DMS79 treated with DMSO at 0.1 percent for 48 hours (cell line): ENCODE measurements at places on chromosomes 3 and 15.

DNA sequence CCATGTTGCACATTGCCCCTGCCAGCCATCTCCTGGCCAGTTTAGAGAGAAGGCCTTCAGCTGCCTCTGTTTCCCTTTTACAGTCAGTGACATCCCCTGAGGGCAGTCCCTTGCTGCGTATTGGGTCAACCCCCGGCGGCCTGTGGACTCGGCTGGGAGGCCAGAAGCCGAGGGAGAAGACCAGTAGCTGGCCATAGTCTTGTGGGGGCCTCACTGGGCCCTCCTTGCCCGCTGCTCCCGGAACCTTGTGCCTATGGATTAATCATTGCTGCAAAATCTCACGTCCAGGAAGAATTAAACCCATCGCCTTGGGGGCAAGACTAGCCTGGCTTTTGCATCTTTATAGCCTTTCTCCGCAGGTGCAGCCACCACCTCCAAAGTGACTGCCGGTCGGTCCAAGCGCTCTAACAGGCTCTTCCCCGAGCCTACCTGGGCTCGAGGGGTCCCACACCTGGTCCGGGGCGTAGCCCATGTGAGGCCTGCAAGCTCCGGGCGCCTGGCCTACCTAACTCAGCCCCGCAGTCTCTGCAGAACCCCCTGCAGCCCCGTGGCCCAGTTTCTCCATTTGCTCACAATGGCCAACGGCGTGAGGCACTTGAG lies 870 bp upstream of the CHAC1 start:
- DNase-seq: no peak

DNA sequence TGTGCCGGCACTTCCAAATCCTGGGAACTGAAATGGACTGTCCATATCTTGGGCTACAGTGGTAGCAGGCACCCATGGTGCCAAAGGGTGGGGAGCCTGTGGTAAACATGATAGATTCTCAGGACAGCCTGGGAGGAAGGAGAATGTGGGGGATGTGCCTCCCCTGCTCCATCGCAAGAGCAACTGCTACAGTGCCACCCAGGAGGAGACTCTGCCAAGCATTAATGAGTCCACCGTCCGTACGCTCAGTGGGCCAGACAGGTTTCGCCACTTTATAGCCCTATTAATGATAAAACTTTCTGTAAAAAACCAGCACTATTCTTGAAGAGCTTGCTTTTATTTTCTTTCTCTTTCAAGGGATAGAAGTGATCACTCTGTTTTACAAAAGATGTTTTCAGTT lies 75.2 kb downstream of the FMN1 start:
- no peak for DNase-seq

DNA sequence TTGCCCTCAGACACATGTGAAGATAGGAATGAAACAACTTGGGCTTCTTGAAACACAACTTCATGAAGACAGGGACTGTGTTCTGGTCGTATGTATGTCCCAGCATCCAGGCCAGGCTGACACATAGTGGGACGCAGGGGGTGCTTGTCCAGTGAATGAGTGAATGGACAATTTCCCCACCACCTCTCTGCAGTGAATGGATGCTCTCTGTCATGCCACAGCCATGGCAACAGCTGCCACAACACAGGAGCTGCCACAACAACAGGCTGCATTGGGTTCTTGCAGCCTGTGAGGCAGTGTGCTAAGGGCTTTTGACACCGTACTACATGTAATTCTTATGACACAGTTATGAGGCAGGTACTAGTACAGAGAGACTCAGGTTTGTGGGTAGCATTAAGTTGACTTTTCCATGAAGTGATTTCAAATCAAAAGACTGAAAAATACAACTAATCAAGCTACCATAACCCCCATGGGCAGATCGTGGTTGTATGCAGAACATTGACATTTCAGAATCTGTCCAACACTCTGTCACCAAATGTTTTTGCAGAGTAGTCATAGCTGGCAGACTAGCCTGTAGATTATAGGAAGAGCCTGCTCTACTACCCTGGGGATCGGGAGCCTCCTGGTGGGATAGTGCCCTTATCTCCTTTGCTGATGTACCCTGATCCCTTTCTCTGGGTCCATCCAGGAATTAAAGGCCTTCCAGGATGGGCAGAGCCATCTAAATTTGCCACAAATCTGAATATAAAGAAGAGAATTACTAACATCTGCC lies 40.8 kb downstream of the CLSTN2 start:
- no peak for DNase-seq

DNA sequence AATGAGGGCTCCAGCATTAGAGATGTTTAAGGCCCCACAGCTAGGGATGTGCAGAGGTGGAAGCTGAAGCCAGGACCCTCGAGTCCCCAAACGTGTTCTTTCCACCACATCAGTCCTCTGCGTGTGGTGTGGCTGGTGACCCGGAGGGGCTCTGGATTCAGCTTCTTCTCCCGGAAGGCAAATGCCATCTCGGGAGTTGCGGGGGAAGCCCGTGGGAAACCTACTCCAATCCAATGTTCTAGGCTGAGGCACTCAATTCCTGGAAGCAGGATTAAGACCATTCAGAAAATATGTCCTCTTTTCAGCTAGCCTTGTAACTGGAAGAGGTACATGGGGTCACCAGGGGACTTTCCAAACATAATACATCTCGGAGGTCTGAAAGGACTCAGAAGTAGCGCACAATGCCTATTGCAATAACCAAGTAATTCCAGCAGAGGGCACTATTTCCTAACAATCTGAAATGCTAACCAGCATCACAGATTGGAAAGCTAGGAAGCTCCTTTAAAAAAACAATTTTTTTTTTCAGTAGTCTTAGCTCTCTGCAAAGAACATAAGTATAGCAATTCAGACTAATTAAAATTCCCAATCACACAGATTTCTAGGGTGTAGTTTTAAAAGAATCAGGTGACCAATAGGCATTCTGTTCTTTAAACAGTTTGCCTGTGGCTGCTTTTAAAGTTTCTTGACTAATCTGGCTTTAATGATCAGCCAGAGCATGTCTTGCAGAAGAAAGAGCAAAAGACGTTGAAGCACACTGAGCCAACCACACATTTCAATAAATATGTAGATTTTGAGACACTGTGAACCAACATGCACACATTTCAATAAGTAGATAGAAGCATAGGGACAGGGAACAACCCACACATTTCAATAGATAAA lies 36.1 kb downstream of the BNC1 start:
- peak; percentile 8 for DNase-seq

DNA sequence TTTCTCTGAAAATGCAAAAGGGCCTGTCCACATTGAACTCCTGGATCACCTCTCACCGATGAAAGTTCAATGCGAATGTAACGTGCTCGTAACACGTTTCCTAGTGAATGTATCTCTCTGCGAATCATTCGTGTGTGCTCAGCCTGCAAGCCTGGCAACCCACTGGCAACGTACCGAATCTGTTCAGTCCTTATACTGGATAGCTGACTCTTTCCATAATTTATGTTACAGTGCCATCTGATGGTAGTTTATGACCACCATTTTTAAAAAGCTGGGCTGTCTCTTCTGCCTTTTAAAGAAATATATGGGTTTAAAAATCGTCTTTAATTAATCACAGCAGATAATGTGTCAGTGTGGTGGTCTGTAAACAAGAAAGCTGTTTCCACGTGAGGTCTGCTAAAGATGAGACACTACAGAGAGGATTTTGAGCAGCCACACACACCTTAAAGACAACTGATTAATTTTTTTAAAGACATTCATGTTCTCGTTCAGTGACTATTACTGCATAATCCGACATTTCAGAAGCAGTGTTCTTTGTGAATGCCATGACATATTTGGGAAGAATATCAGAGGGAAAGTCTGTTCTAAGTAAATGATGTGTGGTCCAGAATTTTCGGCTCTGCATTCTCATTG lies 69.4 kb upstream of the FOXP1 start:
- no peak for DNase-seq

DNA sequence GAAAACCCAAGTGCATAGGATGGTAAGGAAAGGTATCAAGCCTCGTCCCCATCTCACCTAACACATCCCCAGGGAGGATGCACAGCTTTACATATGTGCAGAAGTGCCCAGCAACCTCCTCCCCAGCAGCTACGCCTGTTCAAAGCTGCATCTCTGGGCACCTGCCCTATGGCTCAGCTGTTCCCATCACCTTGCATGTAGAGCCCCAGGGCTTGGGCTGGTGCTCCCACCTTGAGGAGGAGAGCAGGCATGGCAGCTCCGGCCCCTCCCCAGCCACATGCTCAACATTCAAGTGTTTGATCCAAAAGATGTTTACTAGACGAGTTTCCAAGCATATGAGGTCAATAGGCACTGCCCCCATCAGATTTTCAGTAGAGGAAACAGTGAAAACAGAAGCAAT lies 173.5 kb downstream of the ATP10A start:
- DNase-seq: no peak

- no peak for DNase-seq
These were observed 265.4 kb downstream of the VPS13C start for GRCh38 chr15:61794881-61795280.

DNA sequence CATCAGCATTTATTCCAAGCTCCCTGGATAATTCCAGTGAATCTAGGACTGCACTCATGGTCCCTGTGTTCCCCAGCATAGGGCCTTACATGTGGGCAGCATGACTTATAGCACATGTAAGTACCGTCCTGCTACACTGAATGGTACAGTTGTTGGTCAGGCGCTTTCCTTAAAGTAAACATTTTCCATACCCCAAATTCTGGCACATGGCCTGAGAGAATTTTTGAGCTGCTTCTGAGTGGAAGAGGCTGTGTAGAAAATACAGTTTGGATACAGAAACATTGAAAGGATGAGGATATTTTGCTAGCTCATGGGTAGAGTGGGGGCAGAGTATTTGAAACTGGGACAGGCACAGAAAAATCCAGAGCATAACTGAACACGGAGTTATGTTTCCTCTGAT lies 27.6 kb downstream of the CORO2B start:
- DNase-seq: no peak
